CD4-positive, alpha-beta T cell treated with Interleukin-6 at 100 ng/mL for 8 hours (primary cell): ENCODE measurements at places on chromosomes 3 and 15.
A peak's percentile ranks its signal among the peaks of the same experiment; 100 is the strongest.

DNA sequence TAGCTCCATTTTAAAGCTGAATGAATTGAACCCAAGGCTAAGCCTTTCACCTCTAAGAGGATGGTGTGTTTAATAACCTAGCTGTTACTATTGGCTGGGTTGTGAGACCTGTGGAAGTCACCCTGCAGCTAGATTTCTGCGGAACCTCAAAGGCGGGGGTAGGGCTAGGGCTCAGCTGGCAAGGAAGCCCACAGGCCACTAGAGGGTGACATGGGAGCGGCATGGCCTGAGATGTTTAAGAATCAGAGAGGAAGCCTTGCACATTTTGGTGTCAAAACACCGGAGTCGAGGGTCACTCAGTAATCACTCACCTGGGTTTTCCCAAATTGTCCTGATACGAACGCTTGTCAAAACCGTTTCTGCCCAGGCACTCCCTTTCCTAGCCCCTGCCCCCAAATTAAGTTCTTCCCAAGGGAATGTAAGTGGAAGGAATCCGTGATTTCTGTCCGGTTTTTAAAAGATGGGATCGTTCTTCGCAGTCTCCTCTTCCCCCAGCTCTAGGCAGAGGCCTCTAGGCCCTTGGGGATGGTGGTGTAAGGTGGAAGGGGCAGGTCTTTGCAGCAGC lies 3.8 kb upstream of the ACAD9 start:
- peak; percentile 69 for DNase-seq

DNA sequence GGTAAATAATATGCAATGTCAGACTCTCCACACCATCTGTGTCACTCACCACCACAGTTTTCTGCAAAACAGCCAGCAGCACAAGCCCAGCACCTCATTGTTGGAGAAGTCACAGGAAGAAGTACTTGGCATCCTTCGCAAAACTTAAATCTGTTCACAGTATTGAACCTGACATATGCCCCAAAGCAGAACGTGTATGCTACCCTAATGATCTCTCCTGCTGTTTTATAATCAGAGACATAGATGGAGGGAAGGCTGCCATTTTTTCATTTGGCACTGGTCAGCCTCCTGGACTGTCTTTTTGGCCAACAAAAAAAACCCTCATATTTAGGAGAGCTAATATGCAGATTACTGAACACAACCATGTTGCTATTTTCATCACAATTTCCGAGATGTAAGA lies 1272.9 kb downstream of the ROBO1 start:
- DNase-seq, result no peak

DNA sequence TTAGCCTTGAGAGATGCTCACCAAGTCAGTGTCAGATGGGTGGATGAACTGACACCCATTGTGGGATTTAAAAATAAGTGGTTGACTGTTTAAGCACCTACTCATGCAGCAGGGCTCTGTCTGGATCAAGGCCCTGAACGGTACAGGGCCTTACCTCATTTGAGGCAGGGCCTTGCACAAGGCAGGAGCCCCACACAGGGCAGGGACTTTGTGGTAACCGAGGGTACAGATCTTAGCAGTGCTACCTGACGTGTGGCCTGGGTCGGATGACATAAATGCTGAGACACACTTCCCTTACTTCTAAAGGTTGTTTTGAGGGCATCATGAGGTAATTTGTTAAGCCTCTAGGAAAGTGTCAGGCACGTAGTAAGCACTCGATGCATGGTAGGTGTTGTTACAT lies 59.5 kb upstream of the PLXNA1 start:
- no peak for DNase-seq

DNA sequence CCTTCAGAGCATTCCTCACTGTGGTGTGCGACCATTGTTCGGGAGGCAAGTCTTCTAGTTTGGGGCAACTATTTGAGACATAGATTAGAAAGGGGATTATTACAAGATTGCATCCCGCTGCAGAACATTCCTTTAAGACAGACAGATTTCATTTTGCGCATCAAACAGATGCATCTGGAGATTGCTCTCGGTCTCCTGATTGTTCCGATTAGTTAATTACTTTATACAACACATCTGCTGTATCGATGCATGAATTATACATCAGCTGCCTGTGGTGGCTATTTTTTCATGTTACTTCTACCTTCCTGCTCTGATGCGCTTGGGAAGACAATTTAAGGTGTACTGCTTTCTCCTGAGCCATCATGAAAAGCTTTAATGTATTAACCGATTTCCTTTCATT lies 10.0 kb downstream of the SATB1 start:
- DNase-seq, result no peak

- DNase-seq, result no peak
Measured at GRCh38 chr3:123169492-123169929, 32.2 kb upstream of the SEC22A start.

DNA sequence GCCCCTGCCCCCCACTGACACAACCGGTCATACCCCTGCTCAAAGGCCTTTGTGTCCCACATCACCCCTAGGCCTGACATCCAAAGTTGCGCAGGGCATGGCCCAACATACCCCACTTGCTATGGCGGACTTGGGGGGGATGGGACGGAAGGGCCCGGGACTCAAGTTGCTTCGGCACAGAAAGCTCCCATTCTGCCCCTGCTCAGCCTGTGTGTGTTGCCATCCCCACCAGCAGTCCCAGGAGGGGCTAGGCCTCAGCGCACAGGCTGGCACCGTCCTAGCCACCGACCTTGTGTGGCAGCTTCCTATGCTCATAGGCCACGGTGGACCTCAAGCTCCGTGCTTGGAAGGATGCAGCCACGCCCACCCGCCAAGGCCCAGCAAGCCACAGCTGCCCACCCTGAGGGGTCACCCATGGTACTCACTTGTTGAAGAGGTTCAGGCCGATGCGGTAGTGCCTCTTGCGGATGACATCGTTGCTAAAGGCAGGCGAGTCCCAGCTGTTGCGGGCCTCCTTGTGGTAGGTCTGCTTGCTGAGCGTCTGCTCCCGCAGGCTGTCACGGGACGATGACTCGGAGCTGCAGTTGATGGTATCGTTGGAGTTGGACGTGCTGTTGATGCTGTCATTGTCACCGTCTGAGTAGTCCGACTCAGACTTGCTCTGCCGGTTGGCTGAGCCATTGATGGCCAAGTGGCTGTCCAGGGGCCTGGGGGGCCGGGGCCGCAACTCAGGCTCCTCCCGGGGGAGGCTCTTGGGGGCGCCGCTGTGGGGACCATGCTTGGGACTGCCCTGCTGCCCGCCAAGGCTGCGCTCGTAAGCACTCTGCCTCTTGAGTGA lies 93.9 kb upstream of the RPL32 start:
- DNase-seq, result no peak

DNA sequence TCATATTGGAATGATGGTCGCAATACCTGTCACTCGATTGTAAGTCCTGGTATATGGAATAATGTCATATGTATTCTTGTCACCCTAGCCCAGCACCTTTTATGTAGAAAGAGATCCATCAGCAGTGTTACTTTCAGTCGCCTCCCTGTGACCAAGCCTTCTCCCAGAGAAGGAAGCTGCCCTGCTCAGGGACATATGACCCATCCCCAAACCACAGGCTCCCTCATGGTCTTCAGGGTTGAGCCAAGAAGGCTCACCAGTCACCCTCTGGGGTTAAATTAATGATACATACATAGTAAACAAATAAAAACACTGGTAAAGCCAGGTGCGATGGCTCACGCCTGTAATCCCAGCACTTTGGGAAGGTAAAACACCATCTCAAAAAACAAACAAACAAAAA lies 4.6 kb upstream of the MFGE8 start:
- no peak for DNase-seq

DNA sequence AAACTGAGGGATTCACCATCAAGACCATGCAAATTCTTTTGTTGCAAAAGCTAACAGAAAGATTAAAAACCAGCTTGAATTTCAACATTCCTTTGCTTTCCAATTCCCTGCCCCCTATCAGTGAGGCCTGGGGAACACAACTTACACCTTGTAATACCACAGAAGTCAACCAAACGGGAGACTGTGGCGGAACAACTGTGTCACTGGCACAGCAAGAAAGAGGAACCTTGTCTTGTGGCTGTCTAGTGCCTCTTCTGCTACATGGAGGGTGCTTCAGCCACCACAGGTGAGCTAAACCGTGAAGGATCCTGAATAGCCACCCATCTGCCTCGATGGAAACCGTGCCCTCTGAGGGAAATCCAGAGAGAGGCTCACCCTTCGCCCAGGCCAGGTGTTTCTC lies 11.4 kb downstream of the CCDC12 start:
- no peak for DNase-seq

DNA sequence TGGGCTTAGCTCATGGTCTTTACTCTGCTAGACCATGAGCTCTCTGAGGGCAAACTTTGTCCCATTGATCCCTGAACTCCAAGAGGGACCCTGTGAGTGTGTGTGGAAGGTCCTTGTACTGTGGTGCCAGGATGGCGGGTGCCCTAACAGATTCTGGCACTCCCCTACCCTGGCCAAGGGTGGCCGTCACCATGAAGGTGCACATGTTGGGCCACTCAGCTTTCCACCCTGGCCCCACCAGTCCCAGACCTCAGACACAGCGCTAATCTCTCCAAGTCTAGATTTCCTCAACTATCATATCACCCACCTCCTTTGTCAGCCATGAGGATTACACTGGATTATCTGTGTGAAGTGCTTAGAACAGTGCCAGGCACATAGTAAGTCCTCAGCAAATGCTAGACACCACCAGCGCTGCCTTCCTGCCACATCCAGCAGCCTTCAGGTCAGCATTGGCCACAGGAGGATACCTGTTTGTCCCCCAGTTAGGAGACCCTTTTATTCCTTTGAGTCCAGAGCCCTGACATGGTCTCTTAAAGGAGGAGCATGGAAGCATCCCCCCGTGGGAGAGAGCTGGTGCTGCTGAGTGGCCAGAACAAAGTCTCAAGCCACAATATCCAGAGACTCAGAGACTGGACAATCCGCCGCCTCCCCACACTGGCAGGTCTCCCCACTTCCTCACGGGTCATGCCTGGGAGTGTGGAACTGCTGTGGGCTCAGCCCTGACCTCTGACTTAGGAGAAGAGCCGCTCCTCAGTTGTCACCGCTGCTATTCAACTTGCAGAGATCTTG lies 44.5 kb upstream of the SLCO2A1 start:
- no peak for DNase-seq

DNA sequence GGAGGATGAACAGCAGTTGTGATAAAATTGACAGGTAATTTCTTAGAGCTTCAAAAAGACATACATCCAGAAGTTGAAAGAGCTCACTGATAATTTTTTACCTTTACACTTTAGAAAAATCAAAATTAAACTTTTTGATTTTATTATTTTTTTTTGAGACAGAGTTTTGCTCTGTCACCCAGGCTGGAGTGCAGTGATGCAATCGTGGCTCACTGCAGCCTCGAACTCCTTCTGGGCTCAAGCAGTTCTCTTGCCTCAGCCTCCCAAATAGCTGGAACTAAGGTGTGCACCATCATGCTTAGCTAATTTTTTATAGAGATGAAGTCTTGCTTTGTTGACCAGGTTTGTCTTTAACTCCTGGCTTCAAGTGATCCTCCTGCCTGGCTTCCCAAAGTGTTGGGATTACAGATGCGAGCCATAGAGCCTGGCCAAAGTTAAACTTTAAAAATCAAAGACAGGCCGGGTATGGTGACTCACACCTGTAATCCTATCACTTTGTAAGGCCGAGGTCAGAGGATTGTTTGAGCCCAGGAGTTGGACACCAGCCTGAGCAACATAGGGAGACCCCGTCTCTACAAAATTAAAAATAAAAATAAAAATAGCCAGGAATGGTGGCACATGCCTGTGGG lies 21.7 kb downstream of the PLA2G4F start:
- DNase-seq, result no peak

GRCh38 chr15:29822684-29823459 lies 604 bp upstream of the TJP1 start:
- DNase-seq, result no peak

GRCh38 chr15:93477188-93477587 lies 388.2 kb upstream of the RGMA start:
- DNase-seq, result no peak

- DNase-seq, result no peak
Measured at GRCh38 chr3:160016972-160017371, 28.3 kb downstream of the IL12A start.

GRCh38 chr3:141386611-141387111 lies 18.4 kb downstream of the ZBTB38 start:
- no peak for DNase-seq

DNA sequence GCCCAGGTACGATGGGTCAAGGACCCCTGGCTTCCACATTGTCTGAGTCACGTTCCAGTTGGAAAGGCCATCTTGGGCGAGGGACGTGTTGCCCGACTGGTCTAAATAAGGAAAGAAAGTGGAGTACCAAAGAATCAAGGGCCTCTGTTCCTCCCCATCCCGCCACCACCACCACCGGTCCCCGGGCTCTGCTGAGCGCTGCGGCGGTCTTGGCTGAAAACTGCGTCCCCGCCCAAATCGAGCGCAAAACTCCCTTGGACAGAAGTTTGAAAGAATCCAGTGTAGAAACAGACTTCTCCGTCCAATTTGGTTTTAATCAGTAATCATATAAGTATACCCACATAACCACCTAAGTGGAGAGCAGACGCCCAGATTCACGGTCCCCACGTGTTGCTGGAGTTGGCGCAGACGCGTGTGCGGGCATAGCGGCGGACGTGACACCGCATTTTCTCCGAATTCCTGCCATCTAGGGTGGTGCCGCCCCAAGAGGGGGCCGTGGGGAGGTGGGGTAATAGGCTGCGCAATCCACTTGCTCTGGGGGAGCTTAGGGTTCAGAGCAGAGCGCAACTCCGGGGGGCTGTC lies 243.8 kb upstream of the TOPAZ1 start:
- no peak for DNase-seq

DNA sequence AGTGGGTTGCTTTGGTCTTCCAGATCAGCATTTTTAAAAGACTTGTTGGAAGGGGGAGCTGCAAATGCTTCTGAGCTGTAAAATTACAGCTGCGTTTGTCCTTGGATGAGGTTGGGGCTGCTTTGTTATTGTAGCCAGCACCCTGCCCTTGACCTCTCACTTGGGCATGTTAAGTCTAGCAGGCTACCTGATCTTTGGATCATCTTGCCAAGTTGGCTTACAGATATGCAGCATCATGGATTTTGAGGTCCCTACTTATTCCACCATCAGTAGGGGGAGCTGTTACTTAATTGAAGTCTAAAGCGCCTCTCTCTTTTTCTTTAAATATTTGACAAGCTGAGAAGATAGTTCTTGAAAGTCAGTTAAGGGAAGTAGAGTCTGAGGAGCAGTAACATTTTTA lies 793.0 kb downstream of the MCTP2 start:
- DNase-seq, result no peak

DNA sequence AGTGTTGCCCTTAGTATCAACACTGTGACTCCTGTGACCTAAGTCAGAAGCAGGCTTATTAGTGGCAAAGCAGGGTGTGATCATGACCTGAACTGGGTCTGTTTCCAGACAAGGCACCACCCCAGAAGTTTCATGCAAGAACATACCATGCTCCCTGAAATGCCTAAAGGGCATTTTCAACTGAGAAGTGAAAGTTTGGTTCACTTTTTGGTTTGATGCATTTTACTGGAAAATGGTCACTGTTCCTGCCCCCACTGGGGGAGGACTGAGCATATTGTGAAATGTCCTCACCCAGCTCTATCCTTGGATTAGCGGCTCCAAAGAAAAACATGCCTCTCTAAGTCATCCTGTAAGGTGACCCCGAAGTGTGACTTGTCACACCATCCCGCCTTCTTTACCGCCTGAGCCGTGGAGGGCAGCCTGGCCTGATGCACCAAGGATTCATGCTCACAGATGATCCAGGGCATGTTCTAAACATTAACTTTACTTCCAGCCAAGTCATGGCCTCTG lies 3.1 kb upstream of the FAM240A start:
- DNase-seq, result no peak

- DNase-seq, result no peak
Measured at GRCh38 chr3:165505657-165506056, 309.5 kb upstream of the SLITRK3 start.

- no peak for DNase-seq
Measured at GRCh38 chr3:168894214-168894613, 769.3 kb downstream of the MECOM start.
